ENCODE measurements at places on chromosomes 13 and 19.
A peak's percentile ranks its signal among the peaks of the same experiment; 100 is the strongest.

DNA sequence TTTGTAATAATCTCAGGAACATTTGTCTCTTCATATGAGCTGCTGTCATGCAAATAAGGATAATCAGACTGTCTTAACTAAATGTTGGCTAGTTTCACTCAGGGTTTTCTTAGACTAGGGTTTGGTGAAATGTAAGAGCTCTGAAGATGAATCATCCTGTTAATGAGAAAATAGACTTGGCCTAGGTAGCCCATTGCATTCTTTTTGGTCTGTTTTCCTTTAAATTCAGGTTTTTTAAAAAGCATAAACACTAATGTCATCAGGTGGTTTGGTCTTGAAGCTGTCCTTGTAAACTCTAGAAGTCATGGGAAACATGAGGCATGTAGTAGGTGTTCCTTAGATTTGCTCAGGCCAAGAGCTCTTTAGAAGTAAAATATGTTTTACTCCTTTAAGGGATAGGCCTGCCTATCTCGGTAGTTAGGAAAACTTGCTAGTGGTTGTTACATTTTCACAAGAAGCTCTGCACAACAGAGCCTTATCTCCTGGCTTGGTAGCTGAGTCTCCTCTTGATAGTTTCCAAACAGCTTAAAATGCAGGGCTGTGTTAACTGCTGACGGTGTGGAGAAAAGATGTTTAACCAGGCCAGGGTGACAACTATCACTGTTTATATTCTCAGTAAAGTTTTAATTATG, 62.0 kb upstream of the C1QTNF9B start:
- no peak for DNase-seq

DNA sequence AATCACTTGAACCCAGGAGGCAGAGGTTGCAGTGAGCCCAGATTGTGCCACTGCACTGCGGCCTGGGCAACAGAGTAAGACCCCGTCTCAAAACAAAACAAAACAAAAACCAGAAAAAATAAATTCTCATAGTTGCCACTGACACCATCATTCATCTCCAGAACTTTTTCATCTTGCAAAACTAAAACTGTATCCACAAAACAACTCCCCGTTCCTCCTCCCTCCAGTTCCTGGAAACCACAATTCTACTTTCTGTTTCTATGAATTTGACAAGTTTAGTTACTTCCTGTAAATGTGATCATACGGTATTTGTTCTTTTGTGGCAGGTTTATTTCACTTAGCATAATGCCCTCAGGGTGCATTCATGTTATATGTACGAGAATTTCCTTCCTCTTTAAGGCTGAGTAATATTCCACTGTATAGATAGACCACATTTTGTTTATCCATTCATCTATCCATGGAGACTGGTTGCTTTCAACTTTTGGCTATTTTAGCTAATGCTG, 13.2 kb upstream of the ADGRE5 start:
- DNase-seq: no peak

GRCh38 chr13:25180775-25181537, 8.9 kb upstream of the AMER2 start:
- no peak for DNase-seq

DNA sequence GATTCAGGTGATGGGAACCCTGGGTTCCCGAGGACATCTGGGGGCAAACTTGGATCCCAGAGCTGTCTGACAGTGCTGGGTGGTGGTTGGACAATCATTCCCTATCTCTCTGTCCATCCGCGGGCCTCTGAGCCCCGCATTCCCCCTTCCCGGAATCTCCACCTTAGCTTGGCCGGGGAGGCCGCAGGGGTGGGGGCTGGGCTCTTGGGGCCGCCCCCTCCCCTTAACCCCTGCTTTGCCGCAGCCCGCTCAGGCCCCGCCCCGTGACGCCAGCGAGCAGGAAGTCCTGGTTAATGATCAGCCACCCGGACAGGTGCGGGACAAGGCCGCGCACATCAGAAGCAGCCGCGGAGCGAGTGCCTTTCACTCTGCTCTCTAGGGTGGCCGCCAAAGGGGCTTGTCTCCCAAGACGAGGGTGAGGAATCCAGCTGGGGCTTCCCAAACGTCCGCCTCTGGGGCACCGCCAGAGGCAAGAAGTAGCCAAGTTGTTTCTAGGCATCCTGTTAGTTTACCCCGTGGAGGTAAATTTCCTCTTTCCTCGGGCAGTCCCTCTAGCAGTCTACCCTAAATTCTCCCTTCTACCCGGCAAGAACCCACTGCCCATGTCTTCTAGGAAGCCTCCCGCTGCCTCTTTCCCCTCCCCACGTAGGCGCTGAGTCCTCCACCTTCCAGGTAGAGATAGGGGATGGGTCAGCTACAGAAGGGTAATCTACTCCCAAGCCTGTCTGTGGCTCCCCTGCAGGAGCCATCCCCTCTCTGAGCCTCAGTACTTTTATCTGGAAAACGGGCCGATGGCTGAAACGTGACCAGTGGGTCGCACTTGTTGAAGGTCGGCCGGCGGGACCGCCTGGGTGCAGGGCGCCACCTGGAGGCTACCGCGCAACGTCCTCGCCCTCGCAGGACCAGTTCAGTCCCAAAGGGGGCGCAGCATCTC, 3.0 kb downstream of the IRF2BP1 start:
- peak; percentile 60 for DNase-seq

- DNase-seq: no peak
These were observed 14.7 kb downstream of the MEX3D start for GRCh38 chr19:1553415-1553814.

GRCh38 chr19:57515255-57515654, 11.9 kb upstream of the ZNF549 start:
- DNase-seq: no peak

GRCh38 chr13:31986676-31987470, 44.7 kb upstream of the FRY start:
- no peak for DNase-seq

- no peak for DNase-seq
These were observed 8.3 kb upstream of the TLE6 start for GRCh38 chr19:2969104-2969504.

GRCh38 chr19:57078802-57079201, 41.0 kb upstream of the USP29 start:
- no peak for DNase-seq

GRCh38 chr19:18495204-18495911, 26.5 kb downstream of the ELL start:
- no peak for DNase-seq

- no peak for DNase-seq
These were observed 251.9 kb downstream of the COL4A1 start for GRCh38 chr13:110055089-110055488.

GRCh38 chr13:107518780-107519179, 696.6 kb downstream of the LIG4 start:
- DNase-seq: no peak

- DNase-seq: no peak
These were observed 22.8 kb upstream of the LRP3 start for GRCh38 chr19:33171222-33171795.

DNA sequence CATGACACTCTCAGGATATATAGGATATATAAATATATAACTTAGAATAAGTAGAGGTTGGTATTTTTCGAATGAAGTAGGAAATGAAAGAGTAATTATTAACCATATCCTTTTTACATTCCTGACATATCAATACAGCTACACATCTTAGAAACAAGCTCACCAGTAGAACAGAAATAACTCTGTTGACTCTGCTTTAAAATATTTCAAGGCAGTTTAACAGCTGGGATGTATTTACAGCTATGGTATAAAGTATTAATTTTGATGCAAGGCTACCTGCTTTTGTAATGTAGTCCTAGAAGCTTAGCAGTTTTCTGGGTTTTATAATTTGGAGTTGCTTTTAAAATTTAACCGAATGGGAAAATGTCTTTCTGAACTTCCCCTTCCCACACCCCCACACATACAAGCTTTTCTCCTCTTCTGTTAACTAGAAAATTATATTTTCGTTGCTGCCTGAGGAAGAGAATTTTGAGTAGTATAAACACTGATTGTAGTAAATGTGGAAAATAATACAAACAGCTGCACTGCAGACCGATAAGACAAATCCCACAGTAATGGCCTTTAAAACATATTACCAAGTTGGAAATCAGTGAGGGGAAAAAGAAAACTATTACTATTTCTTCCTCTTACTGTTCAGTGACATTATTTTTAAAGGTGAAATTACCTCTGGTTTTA, 147.7 kb downstream of the GGACT start:
- no peak for DNase-seq

DNA sequence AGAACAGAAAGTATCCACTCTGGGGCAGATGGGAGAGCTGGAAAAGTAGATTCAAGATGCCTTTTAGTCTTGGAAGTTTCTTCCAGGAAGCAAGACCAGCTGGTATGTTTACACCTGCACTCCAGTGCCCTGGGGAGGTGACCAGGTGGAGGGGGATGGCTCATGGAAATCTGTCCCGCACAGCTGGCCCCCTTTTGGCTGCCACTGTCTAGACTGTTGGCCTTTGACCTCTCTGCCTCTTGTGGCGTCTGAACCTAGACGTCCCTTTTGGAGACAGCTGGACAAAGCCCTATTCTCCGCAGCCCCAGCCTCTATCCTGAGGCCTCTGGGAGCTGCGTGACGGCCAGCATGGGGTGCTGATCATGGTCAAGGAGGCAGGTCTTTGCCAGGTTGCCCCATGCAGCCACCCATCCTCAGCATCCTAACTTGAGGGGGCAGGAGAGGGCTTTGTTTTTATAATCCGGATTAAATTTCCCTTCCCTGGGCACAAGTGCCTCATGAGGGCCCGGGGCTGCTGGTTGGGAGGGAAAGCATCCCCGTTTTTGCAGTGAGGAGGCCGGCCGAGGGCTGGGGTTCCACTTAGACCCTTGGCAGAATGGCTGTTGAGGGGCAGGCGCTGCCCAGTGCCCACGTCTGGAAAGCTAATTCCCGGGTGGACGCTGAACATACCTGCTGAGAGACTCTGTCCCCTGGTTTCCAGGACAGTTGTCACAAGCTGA, 17.3 kb upstream of the GDF15 start:
- DNase-seq: no peak

- no peak for DNase-seq
These were observed 16.2 kb upstream of the PRODH2 start for GRCh38 chr19:35828692-35829301.

DNA sequence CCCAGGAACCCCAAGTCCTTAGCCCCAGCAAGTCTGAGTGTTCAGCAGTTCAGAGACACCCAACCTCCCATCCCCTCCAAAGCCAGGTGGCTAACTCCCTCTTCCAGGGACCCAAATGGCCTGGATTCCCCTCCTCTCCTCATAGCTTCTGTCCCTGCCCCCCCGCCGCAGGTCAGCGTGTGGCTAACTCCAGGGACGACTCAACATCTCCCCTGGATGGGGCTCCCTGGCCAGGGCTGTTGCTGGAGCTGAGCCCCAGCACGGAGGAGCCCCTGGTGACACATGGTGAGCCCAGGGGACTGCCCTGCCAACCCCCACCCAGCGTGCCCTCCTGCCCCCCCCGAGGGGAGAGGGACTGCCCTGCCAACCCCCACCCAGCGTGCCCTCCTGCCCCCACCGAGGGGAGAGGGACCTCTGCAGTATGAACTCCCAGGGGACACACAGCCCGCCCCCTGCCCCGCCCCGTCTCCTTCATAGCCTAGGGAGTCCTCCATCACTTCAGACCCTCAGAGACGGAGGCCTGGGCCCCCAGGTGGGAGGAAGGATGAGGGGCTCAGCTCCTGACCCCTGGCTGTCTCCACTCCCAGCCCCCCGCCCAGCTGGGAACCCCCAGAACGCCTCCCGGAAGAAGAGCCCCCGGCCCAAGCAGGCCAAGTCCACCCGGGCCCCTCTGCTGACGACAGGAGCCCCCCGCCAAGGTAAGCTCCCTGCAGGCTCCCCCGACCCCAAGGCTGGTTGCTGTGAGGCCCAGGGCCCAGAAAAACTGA, 1.7 kb downstream of the SSC5D start:
- no peak for DNase-seq

DNA sequence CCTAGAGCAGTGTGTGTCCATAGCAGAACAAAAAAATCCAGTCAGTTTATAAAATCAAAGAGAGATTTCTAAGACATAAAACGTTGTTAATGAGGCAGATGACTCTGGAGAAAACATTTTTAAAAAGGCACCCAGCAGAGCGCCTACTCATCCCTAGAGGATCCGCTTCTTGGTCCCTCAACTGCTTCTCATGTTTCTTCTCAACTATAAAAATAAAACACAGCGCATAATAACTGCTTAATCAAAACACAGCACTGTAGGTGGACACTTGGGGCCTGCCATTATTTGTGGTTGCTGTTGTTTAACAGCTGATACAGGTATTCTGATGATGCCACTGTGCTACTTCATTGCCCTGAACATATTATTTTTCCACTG, 347.9 kb downstream of the FGF9 start:
- DNase-seq: no peak

DNA sequence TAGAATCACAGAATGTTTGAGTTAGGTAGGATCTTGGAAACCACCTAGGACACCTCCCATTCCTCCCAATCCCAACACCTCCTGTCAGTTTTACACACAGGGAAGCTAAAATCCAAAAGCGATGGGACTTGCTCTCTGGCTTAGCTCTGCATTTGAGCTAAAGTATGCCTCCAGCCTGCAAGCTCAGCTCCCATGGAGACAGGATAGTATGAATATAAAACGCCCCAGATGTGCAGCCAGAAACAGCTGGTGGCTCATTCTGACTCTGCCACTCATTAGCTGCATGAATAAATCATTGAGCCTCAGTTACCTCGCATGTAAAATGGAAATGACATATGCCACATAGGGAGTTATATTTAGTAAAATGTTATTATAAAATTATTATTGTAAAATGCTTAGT, 336.0 kb downstream of the SUCLA2 start:
- no peak for DNase-seq

DNA sequence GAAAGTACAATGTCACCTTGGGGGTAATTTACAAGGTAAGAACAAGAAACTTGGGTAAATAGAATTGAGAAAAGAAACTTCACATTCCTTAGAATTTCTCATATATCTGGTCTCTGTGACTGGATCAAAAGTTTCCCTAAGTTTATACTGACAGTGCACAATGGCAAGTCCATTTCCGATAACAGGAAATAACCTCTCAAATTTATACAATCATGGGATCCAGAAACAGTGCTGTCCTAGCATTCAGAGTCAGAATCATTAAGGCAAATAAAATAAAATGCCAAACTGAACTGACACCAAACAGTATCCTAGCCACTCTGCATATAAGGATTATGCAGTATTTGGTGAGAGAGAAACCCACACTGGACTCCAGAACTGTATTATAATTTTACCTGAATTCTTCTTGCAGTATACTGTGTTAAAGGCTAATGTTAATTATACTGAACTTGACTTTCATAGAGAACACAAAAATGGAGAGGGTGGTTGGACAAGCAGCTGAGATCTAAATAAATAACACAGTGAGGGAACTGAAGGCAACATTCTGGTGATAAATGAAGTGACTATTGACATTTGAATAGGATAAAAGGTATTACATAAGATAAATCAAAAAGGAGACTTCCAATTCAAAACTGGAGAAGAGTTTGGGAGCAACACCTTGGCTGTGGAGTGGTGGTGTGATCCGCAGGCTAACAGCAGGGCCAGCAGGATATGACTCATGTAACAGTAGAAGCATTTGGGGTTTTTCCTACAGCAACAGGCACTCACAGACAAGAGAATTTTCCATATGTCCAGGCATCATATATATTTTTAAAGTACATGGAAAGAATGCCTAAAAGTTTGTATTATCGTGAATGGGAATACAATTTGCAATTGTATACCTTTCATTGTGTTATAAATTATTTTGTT, 932.5 kb upstream of the MIR17HG start:
- no peak for DNase-seq

- DNase-seq: no peak
These were observed 12.3 kb upstream of the ZNF180 start for GRCh38 chr19:44512326-44513298.

- no peak for DNase-seq
These were observed 420.5 kb upstream of the HTR2A start for GRCh38 chr13:47317356-47317755.

- no peak for DNase-seq
These were observed 41.7 kb upstream of the EHD2 start for GRCh38 chr19:47671499-47671898.

GRCh38 chr19:16034958-16035560, 41.2 kb upstream of the TPM4 start:
- DNase-seq: no peak
